COLO829 (cell line): ENCODE measurements at places on chromosomes 7 and 10.

- no peak for DNase-seq
Measured at GRCh38 chr10:50470798-50471582, 152.8 kb downstream of the SGMS1 start.

DNA sequence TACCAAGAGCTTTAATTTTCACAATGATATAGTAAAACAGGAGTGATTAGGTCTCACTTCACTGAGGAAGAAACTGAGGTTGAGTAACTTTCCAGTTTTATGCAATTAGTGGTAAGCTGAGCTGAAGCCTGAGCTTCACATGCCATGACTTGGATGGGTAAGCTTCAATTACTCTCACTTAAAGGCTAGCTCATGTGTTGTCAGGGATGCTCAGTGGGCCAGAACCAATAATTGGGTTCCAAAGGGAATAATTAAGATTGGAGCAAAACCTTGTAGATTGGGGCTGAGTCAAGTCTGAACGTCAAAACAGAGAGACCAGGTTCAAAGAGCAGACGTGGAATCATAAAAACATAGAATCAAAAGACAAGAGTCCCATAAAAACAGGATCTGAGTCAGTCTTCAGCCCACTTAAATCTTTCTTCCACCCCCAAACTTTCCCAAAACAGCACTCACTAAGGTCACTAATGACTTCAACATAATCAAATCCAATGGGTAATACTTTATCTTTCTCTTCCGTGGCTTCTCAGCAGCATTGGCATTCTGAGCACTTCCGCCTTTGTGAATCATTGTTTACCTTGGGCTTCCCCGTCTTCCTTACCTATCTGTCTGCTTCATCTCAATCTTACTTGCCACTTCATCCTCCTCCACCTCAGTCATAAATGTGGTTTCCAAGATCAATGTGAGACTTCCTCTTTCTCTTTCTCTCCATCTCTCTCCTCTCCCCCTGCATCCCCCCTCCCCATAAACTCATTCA, 23.0 kb upstream of the EGFR start:
- DNase-seq, result no peak

DNA sequence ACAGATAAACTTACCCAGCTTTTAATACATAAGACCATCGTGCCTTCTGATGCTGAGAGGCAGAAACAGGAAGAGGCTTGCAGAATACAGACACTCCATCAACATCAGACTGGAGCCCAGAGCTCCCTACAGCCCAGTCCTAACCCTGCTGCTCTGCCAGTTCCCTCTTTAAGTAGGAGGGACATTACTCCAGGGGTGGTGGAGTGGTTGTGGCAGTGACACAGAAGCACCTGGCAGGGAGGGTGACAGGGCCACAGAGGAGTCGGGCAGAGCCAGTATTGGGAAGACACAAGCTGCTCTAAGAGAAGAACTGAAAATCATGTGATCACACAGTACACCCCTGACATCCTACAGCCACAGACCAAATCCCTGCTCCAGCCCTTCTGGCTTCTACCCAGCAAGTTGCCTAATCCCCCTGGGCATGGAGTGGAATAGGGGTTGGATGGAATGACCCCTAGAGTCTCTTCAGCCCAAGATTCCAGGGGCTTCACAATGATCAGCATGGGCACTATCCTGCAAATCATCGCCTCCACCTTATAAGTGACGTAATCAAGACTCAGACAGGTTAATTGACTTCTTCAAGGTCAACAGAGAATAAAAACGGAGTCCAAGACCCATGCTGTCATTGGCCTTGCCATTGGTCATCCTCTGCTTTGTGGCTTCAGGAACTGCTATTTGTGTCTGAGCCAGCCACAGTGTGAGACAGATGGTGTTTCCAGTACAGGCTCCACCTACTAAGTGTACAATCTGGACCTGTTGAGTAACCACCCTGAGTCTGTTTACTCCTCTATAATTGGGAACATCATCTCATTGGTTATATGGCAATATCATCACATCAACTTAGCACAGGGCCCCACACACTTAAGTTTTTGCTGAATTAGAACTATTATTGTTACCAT, 61.1 kb upstream of the ZMIZ1 start:
- no peak for DNase-seq

GRCh38 chr10:78175444-78176015, 141.9 kb downstream of the RPS24 start:
- DNase-seq, result no peak

DNA sequence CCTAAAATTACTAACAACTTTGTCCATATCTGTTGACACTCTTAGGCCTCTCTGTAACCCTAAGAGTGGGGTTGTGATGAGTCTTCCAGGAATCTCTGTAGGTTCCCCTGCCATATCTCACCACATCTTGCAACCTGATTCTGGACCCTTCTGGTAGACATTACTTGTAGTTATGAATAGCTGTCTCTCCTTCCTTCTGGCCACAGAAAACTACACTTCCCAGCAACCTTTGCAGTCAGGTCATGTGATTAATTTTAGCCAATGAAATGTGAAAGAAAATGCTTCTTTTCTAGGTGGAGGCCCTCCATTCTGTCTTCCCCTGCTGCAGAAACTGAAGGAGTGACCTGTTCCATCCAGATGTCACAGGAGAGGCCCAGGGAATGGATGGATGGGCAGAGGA, 147.6 kb upstream of the AOAH start:
- no peak for DNase-seq

DNA sequence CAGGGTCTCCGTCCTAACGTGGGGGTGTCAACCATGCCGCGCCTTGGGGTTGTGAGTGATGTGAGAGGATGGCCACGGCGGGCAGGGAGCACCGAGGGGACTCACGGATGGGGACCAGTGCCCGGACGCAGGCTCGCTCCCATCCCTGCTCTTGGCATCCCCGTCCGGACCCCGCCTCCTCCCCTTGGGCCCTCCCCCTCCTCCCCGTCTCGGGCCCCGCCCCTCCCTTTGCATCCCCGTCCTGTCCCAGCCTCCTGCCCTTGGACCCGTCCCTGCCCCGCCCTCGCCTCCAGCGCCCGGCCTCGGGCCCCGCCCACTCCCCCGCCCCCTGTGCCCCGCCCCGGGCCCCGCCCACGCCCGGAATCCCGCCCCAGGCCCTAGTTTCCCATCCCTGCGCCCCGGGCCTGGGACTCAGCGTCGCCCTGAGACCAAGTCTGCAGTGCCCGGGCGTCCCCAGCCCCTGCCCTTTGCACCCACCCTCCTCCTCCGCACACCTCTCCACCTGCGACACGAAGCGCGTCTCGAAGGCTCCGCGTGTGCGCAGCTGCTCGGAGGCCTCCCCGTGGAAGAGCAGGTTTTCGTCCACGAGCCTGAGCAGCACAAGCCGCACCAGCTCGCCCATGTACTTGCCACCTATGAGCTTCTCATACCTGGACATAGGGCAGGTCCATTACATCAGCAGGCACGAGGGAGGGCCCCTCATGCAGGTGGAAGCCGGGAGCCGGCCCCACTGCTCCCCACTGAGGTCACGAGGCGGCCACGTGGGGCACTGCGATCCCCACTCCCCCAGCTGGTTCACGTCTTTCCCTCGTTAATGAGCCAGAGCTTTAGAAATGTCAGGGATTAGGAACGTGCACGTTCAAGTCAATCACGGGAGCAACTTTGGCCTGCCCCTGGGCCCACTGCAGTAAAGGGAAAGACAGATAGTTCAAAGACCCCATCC, 5.1 kb upstream of the MYL7 start:
- peak; percentile 62 for DNase-seq

GRCh38 chr7:16721541-16721940, 32.0 kb upstream of the TSPAN13 start:
- no peak for DNase-seq

- DNase-seq, result peak; percentile 16
Measured at GRCh38 chr7:68417659-68418058, 1180.6 kb upstream of the AUTS2 start.

- DNase-seq, result no peak
Measured at GRCh38 chr10:103543617-103544525, 50.4 kb downstream of the NEURL1 start.

- no peak for DNase-seq
Measured at GRCh38 chr7:45910855-45911254, 10.2 kb downstream of the IGFBP3 start.

DNA sequence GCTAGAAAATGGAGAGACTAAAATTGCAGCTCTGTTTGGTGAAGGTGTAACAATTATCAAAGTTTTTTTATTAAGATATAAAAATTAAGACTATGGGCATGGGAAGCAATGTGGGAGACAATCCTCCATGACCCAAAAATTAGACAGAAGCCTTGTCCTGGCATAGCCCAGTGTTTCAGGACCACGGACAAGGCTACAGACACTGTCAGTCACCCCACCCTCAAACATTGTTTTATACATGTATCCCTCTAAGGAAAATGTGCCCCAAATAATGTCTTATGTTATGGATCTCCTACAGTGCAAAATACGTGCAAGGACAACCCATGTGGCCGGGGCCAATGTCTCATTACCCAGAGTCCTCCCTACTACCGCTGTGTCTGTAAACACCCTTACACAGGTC, 24.0 kb downstream of the HABP2 start:
- DNase-seq, result no peak

- no peak for DNase-seq
Measured at GRCh38 chr7:111750228-111750627, 187.9 kb upstream of the IMMP2L start.

GRCh38 chr10:124307591-124307990, 111.1 kb downstream of the OAT start:
- no peak for DNase-seq

DNA sequence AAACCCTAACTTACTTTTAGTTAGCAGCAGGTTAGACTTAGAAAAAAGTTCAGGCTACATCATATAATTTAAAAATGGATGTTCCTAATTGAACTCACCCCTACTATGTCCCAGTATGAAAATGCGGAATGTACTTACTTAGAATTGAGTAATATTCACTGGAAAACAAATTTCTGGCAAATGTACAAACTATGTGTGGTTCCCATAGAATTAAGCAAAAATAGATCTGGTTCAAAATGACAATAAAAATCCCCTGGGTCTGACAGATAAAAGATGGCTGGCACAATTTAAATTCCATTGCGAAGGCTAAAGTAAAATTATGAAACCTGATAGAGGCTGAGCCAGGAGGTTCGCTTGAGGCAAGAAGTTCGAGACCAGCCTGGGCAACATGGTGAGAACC, 42.4 kb upstream of the PRKAR2B start:
- no peak for DNase-seq

DNA sequence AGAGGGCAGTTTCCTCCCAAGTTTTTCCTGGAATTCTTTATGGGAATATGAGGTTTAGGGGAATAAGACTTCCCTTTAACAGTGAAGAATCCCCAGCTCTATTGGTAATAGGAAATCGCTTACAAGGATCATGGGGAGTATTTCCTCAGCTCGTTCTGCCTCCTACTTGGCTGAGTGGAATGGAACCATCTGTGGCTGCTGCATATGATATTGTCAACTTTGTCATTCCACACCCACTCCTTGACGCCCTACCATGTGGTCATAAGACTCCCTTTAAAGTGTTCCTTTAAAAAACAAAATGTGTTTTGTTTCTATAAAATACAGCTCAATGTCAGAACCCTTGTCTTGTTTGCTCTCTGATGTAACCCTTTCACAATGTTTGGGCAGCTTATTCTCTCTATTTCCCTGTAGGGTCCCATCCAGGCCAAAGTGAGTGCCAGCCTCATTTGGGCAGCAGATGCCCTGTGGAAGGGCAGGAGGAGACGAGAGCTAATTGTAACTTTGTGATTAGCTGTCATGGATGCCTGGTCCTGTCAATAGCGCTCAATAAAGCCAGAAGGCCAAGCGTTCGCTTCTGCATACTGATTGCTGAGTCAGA, 33.8 kb upstream of the ATRNL1 start:
- no peak for DNase-seq

DNA sequence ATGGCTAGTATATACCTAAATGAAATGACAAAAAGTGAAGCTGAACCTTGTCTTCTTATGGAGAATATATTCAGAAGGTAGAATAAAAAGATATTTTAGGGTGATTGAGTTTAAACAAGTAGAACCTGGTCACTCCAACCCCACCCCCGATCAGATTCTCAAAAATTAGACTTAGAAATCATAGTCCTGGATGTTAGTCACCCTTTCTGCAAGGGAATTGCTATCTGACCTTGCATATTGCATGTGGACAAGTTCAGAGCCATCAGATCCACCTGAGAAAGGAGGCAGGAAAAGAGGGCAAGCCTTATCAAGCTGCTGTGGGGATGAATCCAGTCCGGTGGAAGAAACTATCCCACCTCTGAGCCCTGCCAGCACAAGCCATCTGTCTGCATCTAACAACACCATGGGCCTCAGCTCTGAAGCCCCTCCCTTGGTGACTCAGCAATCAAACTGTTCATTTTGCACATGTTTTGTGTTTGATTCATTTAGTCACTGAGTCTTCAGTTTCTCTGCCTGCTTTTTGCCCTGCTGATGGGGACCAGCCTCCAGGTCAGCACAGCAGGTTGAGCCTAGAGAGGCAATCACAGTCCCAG, 727.3 kb downstream of the AUTS2 start:
- no peak for DNase-seq

- no peak for DNase-seq
Measured at GRCh38 chr10:11012421-11013295, 5.0 kb upstream of the CELF2 start.

GRCh38 chr10:35178331-35178730, 51.7 kb downstream of the CREM start:
- DNase-seq, result no peak

- no peak for DNase-seq
Measured at GRCh38 chr7:50262916-50263690, 41.4 kb upstream of the IKZF1 start.

GRCh38 chr10:115402699-115403098, 309.5 kb downstream of the ATRNL1 start:
- peak; percentile 13 for DNase-seq

DNA sequence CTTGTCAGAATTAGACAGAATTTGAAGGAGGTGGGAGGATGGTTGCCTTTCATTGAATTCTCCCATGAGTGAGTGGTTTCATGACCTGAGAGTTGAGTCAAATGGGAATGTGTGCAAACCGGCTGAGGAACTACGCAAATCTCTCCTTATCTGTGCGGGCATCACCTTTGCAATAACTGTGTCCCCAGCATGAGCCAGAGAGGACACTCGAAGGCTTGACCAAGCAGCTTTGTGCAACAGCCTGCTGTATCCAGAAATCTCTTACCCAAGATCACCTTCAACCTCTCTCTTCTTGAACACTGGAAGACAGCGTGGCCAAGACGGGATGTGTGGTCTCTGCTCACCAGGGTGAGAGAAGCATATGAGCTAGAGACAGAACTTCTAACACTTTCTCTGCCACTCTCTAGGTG, 93.8 kb upstream of the IKZF1 start:
- no peak for DNase-seq

- DNase-seq, result no peak
Measured at GRCh38 chr7:16594061-16594460, 51.5 kb downstream of the ANKMY2 start.

DNA sequence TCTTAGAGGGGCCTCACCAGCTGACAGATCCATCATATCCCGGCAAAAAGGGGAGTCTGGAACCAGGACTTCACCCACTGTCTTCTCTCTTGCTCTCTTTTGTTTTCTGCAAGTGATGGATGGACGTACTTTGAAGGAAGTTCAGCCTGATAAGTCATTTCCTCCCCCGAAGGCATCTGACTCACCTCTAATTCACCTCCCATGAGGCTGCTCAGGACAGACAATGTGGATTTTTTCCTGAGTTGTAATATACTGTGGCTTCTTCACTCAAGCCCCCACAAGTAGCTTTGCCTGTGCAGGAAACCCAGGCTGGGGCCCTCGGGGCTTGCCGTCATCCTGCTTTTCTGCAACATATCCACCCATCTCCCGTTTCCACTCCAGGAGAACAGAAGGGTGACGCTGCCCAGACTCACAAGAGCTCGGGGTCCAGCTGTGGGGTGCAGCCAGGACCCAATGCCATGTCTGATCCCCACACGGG, 70.4 kb downstream of the ASB13 start:
- DNase-seq, result peak; percentile 64

- DNase-seq, result peak; percentile 35
Measured at GRCh38 chr7:87506246-87507180, 31.0 kb upstream of the ABCB4 start.
